GM12878 (cell line): ENCODE measurements at places on chromosomes 2 and 18.

DNA sequence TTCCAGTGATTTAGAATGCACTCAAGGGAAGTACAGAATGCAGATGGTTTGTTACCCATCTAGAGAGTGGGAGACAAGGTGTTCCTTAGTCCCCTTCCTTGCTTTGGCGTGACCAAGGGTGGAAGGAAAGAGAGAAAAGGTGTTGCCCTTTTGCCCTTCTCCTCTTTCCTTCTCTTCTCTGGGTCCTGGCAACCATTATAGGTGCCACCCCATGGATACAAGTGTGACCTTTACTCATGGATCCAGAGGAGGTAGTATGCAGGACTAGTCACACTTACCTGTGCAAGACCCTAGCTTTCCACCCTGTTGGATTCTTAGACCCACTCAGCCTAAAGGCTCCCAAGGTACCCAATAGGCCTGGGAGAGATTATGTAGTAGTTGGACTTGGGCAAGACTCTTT lies 11.6 kb upstream of the RBFA start:
- no peak for DNase-seq

DNA sequence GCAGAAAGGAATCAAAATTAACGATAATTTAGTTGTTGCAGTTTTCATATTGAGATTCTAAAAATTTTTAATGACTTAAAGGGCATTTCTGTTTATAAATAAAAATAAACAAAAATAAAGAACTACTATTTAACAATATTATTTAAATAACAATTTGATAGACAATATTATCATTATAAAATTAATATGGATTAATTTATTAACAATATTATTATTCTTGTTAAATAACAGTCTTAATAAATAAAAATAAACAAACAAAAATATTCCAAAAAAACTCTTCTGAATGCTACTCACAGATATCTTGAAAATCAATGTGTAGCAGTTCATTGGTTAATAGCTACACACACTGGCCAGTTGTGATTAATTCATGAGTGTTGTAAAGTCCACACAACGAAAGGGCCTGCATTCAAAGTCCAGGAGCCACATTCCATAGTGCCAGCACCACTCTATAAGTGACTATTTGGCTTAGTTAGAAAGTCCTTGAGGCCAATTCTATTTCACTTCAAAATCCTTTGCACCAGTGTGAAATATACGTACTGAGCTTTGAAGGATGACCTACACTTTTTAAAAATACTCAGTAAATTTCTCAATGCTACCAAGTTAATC lies 117.1 kb downstream of the ZNF521 start:
- DNase-seq, result no peak

DNA sequence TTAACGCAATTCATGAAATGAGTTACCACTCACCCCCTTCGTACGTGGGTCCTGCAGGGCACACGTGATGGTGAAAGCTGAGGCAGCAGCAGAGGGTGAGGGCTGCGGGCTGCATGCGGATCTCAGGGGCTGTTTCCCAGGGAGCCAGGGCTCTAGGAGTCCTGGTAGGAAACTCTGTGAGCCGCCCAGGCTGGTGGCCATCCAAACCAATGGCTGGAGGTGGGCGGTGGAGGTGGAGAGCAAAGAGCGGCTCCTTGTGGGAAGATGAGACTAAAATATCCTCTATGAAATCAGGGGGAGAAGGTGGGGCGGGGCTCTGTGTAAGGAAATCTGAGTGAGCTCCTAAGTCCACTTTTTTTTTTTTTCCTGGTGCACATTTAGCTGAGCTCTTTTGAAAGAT lies 120.1 kb upstream of the SLC1A4 start:
- no peak for DNase-seq

DNA sequence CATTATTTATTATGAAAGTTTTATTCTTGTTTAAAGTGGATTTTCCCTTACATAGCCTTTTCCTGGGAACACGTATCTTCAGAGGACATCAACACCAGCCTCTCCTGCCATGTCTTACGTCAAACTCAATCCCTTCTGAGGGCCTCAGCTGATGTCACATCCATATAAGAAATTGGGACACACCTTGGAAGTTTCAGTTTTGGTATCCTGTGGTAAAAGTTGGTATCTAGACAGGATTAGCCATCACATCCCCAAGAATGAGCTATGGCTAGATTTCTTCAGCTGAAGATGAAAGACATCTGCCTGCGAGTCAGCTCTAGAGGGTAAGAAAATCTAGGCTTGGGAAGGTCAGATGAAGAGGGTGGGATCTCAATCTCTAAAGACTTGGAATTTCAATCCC lies 75.8 kb upstream of the ZNF516 start:
- DNase-seq, result no peak

GRCh38 chr2:105032476-105032875 lies 5.4 kb upstream of the MRPS9 start:
- no peak for DNase-seq

GRCh38 chr2:24912986-24913385 lies 7.1 kb downstream of the ADCY3 start:
- DNase-seq, result no peak
